H7 (cell line): ENCODE measurements at places on chromosomes 4 and X.
A peak's percentile ranks its signal among the peaks of the same experiment; 100 is the strongest.

- DNase-seq: no peak
These were observed 55.0 kb upstream of the PPP1R2C start for GRCh38 chrX:42832764-42833549.

DNA sequence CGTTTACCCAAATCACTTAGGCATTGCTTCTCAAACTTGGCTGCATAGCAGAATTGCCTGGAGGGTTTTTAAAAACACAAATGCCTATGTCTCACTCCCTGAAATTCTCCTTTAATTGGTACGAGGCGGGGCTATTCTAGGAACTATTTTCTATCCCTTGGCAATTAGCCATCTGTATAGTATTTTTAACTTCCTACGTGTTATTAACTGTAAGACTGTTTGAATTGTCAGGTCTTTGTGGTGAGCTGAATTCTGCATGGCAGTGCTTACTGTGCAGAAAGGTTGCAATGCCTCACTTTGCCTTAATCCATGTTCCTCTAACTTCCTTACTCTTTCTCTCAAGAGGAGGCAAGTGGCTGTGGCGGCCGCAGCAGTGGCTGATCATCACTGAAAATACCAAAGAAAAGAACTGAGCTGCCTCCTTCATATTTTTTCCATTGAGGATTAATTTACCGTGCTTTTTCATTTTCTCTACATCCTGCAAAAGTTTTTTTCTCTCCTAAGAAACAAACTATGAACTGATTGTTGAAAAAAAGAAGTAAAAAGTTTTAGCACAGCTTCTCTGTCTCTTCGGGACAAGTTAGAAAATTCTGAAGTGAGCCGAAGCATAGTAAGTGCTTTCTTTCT is at the start of gene SHROOM3:
TSS of gene SHROOM3 (plus strand) at position 329 of the 627 bp plus-strand sequence. CDS start 824 bp downstream, outside the sequence.
- DNase-seq: no peak

DNA sequence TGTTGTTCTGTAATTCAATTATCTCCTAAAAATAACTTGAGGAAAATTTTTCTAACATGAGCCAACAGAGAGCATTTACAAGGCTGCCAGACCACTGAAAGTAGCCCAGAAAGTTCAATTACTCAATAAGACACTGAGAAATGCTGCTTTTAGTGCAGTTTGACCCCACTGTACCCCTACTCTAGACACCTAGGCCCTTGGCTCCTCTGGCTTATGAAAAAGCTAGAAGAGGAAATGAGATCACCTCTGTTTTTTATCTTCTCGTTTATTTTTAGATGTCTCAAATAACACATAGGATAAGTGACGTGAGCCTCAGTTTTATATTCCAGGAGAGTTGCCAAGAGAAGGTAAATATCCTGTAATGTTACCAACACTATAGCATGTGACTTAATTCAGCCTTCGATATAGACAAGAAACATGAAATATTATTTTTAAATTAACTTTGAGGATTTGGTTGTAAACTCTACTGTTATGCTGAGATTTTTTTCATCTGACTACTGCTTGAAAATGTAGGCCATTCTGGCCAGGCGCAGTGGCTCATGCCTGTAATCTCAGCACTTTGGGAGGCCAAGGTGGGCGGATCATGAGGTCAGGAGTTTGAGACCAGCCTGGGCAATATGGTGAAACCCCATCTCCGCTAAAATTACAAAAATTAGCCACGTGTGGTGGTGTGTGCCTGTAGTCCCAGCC is 24.4 kb downstream of the TNIP3 start:
- no peak for DNase-seq

DNA sequence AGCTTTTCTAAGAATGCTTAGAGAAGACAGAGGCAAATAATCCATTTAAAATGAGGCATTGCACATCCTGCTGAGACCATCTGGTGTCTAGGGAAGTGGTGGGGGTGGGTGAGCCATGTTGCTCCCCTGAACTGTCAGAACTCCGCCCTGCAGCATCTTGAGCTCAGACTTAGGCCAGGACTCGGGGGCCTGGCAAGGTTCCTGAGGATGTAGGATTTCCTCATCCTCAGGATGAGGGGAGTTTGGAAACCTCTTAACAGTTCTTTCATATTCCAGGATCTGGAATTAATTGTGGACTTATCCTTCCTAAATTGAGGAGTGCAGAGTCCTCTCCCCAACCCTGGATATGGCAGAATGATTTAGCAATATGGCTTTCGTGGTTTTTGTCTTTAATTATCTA is 6.6 kb downstream of the TLL1 start:
- no peak for DNase-seq

DNA sequence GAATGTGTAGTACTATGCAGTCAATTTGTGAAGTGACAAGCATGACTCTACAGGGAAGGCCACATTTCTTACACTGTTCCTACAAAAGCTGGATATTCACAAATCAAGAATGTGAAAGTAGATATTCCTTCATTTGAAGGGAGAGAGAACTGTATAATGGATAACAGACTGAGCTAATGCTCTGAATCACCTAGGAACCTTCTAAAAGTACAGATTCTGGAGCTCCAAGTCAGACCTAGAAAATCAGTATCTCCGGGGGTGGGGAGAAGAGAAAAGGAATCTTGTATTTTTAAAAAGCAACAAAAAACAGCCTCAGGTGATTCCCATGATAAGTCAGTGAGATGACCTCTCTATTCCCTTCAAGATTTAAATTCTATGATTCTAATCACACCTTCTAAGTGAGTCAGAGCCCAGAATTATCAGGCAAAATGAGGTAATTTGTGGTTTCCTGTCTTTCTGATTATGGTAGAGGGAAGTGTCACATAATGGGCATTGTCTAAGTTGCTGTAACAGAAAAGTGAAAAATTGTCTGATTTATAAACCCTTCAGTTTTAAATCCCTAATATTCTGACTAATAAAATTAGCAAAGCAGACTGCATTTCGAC is 80.9 kb downstream of the IL21 start:
- DNase-seq: no peak

DNA sequence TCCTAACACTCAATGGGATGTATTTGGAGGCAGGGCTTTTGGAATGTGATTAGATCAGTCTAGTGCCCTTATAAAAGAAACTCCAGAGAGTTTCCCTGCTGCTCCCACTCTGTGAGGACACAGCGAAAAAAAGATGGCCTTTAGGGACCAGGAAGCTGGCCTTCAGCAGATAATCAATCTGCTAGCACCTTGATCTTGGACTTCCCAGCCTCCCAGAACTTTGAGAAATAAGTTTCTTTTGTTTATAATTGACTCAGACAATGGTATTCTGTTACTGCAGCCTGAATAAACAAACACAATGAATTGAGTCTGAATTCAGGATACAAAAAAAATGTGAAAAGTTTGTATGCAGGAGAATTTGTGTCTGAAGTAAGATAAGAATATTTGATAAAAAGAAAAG is 842.1 kb downstream of the FSTL5 start:
- no peak for DNase-seq

- no peak for DNase-seq
These were observed 42.1 kb downstream of the SLC9A7 start for GRCh38 chrX:46716796-46717195.

DNA sequence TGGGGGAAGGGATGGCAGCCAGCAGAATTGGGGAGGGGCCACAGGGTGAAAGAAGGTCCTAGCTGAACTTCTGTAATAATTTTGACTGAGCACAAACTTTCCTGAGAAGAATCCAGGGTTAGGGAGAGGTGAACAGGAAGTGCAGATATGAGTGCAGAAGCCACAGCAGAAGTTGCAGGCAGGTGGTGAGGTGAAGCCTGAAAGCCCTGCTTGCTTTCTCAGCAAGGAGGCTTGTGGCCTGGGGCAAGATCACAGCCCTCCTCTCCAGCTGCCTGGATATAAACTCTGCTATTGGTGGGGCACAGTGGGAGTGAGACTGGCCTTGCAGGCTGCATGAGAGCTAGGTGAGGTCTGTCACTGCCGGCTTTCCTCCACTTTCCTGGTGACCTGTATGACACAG is 44.1 kb upstream of the UPRT start:
- no peak for DNase-seq

DNA sequence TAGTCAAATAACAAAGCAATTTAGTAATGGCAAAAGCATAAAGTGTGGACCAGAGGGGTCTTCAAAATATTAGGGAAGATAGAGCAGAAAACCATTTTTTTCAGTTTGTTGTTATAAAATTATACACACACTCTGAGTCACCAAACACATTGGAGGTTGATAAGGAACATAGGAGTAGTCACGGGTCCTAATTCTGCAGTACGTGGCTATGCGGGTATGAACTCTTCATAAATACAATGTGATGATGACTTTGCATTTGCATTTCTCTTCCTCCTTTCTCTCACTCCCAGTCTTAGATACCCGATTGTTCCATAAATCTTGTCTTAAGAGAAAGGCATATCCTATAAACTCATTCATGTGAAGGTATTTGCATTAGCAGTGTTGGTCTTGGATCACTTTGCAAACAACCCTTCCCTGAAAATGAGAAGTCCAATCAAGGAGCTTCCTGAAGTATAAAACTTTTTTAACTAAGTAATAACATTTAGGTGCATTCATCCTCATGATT is 223.6 kb downstream of the PALLD start:
- DNase-seq: no peak

DNA sequence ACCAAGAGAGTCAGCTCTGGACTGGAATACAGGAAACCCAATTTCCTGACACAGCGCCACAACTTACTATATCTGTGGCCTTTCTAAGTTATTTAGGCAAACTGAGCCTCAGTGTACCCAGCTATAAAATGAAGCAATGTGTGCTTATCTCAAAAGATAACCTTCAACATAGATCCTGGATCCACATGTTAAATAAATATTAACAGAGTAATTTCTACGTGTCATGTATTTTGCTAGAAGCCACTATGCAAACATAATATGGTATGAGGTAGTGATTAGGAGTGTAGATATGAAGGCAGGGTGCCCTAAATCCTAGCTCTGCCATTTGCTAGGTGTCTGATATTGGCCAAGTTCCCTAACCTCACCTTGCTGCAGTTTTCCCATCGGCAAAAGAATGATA is 527.0 kb downstream of the RAB28 start:
- no peak for DNase-seq

GRCh38 chrX:48003367-48003757 is 427 bp downstream of the ZNF182 start:
- peak; percentile 50 for DNase-seq

GRCh38 chr4:185524888-185525863 is 10.1 kb downstream of the PDLIM3 start:
- no peak for DNase-seq

DNA sequence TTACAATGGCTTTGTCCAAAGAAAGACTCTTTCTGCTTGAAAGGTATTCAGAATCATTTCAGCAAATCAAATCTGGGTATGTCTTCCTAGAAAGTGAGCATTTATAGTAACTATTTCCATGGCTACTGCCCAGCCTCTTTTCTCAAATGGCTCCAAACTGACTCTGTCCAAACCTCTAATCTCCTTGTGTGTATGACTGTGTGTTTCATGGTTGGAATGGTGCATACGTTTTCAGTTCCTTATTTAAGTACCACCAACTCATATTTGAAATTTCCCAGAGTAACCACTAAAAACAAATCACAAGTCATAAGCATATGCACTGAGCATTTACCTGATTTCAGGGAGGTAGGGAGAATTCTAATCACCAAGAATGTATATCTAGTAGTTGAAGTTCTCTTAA is 106.0 kb downstream of the TMEM144 start:
- DNase-seq: no peak

DNA sequence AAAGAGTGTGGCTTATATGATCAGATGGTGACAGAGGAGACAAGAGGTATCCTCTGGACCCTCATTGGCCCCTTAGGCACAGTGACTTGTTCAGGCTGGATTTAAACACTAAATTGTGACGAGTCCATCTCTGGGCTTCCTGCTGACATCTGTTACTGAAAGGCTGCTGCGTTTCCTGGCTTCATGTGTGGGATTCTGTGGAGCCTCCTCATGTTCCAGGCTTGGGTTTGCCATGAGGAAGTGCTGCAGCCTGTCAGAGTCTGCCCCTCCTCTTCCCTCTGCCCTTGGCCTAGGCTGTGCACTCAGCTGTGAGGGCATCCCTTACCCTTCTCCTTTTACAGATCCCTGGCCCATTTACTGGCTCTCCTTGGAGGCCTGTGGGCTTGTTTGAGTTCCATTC is 159.1 kb upstream of the TTC29 start:
- no peak for DNase-seq

GRCh38 chr4:11230866-11231265 is 197.8 kb downstream of the HS3ST1 start:
- peak; percentile 39 for DNase-seq

DNA sequence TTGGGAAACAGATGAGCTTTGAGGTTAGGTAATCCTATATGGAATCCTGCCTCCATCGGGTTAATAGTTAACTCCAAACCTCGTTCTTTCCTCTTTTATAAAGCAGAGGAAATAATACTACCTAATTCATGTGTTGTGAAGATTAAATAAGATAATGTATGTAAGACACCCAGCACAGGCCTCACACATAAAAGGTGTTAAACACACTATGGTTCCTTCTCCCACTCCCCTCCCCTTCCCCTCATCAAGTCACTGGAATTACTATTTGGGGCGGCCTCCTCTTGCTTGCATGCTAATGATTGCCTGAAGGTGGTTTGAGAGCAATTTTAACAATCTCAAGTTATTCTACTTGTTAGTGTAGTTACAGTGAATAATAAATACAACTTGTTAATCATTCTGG is 404.4 kb upstream of the RASGEF1B start:
- DNase-seq: no peak

GRCh38 chr4:25523405-25523804 is 132.2 kb upstream of the SLC34A2 start:
- DNase-seq: no peak

DNA sequence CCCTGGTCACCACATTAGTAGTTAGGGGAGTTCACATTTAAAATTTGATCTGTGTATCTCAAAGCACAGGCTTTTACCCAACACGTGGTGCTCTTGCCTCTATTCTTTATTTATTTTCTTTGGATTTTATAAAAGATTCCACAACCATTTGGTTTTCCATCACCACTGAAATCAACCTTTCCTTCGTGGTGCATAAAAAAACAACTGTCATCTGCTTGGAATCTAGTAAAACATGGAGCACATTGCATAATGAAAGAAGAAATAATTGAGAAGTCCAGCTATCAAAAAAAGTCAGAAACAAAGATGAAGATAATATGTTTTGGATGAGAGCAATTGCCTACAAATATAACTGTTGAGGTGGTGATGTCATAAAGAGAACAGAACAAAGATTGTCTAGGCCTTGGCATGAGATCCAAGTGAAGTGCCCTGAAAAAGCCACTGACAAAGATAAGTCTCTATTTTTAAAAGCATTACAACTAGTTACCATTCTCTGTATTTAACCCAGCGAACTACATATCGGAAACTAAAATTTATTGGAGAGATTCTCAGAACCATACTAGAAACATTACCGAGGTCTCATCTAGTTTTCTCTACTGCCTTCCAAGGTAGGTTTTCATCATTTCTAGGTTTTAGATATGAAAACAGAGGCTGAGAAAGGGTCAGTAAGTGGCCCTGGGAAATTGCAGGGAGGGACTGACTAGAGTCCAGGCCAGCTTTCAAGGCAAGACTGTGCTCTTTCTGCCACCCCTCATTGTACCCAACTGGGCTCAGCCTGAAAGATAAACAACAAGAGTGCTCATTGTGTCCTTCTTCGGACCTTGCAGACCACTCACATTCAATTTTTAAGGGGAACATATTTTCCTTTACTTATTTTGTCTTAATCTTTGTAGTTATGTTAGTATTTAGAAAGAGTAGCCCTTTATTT is 127.3 kb downstream of the MAD2L1 start:
- DNase-seq: no peak

- DNase-seq: no peak
These were observed 183.7 kb downstream of the EVC2 start for GRCh38 chr4:5524446-5525299.

- DNase-seq: peak; percentile 89
These were observed 4.3 kb downstream of the PNCK start for GRCh38 chrX:153669174-153669890.

GRCh38 chr4:143184217-143184502 is 557 bp upstream of the USP38 start:
- DNase-seq: no peak
